ENCODE measurements at places on chromosomes 12 and 14.
A peak's percentile ranks its signal among the peaks of the same experiment; 100 is the strongest.

DNA sequence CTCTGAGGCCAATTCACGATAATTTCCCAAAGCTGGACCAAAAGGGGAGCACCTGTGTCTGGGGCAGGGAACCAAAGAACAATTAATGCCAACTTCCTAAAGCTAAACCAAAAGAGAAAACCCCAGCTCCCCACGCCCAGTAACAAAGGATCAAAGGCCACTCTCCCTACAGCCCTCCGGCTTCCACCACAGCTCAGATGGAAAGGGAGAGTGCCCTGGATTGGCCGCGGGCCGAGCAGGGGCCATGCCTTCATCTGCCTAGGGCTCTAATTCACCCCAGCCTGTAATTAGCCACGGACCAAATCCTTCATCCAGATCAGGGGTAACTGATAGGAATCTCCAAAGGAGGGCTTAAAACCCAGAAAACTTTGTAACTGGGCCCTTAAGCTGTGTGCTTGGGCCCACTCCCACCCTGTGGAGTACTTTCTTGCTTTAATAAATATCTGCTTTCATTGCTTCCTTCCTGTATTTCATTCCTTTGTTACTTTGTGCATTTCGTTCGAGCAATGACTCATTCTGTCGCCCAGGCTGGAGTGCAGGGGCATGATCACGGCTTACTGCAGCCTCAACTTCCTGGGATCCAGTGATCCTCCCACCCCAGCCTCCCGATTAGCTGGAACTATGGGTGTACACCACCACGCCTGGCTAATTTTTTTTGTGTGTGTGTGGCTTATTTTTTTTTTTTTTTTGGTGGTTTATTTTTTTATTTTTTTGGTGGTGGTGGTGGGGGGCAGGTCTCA lies 65.5 kb upstream of the PPP4R3A start:
- no peak for DNase-seq

- no peak for DNase-seq
Observed at GRCh38 chr12:124564232-124564958, 3.0 kb downstream of the NCOR2 start.

GRCh38 chr14:101151226-101151926 lies 247.9 kb upstream of the RTL1 start:
- DNase-seq, result no peak

DNA sequence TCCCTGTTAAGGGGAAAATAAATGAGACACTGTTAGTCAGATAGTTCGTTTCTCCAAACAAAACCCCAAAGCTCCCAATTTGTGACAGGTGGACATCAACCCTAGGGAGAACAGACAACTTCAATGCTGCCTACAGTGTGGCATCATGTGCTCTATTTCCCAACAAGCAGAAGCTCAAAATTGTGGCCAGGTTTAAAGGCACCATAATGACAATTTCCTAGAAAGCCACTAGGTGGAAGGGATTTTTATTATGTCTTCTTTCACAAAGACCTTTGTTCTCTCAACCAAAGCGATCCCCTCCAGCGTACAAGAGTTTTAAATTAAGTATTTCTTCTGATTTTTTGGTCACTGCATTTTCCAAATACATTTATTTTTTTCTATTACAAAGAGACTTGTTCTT lies 88.0 kb upstream of the MBIP start:
- no peak for DNase-seq

GRCh38 chr12:92064422-92064821 lies 81.2 kb downstream of the BTG1 start:
- no peak for DNase-seq

DNA sequence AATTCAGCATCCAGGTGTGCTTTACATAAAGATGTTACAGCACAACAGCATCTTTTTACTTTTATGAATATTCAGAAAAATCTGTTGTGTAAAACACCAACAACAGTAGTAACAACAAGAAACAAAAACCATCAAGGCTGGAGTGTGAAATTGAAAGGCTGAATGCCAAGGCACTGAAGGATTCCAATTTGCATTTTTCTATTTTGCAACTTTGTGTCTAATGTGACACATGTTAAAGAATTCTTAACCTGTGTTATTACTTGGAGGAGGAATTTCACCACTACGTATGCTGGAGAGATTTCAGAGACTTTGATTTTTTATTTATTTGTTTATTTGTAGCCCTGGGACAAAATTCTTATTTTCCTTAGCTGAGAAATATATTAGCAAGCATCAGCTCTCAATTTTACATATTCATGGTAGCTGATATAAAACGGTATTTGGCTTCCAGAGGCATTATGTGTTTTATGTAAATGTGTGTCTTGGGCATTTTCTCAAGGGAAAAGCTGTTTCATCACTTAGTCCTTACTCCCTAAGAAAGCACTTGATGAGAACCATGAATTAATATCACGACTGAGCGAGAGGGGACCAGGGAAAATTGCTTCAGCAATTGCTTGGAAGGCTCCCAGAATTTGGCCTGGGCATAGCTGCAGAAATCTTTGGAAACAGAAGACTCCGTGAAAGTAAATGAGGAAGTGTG lies 475.4 kb downstream of the TMEM132D start:
- no peak for DNase-seq

DNA sequence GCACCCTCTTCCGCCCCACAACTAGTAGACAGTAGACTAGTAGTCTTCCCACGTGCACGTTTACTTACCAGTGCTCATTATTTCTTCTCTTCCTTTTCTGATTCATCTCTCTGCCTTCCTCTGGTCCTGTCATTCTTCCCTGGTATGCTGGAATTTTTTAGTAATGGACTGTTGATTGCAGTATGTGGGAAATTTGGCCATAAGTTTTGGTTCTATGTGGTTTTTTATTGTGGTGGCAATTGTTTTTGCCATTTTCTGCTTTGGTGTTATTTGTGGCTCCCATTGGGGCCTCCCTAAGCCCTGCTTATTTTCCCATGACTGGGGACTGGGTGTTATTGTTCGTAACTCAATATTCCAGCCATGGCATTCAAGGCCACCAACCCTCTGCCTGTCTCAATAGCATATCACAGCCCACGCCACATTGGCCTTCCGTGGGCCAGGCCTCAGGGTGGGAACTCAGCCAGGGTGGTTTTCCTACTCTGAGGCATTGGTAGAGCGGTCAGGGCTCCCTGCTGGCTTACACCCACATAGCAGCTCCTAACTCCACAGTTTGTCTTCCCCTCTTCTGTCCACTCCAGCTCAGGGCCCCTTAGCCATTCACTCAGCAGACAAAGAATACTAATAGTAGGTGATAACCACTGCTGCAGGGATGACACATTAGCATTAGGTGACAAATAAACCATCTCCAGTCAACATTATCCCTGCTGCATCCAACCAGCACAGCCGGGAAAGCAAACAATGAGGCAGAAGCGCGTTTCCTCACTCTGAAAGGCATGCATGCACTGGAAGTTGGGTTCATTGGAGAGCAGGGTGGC lies 321.5 kb downstream of the CACNA1C start:
- no peak for DNase-seq

- no peak for DNase-seq
Observed at GRCh38 chr12:50538182-50538581, 33.4 kb downstream of the DIP2B start.

DNA sequence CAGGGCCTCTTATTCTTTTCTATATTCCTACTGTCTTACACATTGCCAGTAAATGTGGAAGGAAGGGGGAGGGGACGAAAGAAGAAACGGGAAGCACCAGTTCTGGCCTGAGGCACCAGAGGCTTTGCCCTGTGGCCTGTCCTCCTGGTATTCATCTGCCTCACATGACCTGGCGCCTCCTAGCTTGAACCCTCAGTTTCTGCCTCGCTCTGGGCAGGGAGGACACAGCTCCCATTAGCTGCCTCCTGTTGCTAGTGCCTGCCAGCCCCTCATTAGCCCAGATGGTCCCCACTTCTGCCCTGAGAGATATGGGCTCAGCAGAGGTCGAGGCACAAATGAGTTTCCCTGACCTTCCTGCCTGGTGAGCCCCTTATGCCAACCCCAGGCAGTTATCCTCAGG lies 3.0 kb upstream of the PLEKHG6 start:
- DNase-seq, result no peak

DNA sequence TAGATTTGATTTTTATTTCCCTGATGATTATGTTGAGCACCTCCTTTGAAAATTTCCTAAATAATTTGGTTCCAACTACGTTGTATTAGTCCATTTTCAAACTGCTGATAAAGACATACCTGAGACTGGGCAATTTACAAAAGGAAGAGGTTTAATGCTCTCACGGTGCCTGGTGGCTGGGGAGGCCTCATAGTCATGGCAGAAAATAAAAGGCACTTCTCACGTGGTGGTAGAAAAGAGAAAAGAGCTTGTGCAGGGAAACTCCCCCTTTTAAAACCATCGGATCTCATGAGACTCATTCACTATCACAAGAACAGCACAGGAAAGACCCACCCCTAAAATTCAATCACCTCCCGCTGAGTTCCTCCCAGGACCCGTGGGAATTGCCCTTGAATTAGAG lies 372.3 kb downstream of the RPL10L start:
- no peak for DNase-seq

DNA sequence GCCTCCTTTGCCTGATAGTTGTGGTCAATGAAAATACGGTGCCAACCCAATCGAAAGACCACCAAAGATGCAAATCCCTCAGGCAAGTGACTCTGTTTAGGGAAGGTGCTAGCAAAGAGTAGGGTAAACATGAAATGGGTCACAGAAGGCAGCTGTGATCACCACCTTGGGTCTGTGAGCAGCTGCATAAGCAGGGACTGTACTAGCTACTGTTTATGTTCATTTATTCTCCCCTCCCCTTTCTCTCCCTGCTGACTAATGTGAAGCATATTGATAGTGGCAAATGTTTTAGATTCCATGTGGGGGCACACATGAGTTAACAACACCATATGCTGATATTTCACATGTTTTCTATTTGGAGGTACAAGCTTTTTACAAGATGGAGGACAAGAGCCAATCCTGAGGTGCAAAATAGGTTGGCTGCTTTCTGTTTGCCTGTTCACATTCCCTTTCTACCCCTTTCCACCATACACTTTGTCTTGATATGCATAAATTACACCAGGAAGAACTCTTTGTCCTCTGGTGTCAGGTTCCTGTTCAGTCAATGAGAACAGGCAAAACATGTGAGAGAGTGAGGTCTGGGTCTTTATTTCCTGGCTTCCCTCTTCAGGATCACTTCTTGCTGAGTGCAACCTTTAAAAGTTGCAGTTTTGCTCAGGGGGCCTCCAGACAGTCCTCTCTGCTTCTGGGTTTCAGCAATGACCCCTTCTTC lies 71.1 kb downstream of the AVPR1A start:
- no peak for DNase-seq

DNA sequence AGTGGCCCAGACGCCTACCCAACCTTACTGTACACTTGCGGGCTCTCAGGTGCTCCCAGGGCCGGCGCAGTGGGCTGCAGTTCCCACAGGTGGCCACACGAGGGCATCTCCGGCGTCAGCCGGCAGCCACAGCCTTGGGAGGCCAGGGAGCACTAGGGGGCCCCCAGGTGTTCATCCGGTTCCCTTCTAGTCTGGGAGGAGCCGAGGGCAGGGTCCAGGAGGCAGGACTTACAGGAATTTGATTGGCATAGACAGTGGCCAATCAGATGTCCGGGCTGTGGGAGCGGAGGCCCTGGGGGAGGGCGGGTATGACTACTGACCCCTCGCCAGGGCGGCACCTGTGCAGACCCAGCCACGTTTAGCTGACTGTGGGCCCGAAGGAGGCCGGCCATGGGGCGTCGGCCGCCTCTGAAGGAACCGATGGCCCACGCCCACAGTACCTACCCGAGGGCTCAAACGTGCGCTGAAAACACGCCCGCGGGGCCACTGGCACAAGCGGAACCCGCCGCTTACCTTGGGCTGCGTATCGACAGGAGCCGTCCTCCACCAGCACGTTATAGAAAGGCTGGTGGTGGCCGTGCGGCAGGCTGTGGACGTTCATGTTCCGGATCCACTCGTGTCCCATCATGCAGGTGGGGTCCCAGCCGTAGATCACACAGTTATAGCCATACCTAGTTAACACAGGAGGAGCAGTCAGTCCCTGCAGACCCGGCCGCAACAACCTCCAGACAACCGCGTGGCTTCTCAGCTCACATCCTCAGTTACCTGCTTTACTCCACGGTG lies 34.8 kb downstream of the FBXO21 start:
- DNase-seq, result no peak

GRCh38 chr12:97560786-97561618 lies 98.4 kb downstream of the RMST start:
- no peak for DNase-seq

DNA sequence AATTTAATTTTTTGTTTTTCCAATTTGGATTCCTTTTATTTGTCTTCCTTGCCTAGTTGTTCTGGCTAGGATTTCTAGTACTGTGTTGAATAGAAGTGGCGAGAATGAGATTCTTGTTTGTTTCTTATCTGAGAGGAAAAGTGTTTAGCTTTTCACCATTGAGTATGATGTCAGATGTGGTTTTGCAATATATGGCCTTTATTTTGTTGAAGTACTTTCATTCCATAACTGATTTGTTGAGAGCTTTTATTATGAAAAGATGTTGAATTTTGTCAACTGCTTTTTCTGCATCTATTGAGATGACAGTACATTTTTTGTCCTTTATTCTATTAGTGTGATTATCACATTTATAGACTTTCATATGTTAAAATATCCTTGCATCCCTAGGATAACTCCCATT lies 462.0 kb downstream of the CCDC91 start:
- no peak for DNase-seq

DNA sequence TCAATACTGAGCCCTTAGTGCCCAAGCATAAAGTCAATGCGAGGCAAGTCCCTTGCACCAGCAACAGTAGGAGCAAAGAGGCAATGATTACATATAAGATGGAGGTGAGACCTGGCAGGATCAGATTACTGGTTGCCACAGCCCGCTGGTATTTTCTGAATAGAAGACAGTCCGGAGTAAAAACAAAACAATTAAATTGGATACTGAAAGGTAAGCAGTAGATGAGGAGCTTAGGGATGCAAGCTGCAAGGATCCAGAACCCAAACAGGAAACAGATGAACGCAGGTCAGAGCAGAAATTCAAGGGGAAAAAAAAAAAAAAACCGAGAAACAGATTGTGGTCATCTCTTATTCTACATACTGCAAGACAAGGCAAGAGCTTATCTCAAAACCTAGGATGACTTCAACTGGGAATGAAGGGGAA lies 119.6 kb downstream of the MED13L start:
- DNase-seq, result no peak

DNA sequence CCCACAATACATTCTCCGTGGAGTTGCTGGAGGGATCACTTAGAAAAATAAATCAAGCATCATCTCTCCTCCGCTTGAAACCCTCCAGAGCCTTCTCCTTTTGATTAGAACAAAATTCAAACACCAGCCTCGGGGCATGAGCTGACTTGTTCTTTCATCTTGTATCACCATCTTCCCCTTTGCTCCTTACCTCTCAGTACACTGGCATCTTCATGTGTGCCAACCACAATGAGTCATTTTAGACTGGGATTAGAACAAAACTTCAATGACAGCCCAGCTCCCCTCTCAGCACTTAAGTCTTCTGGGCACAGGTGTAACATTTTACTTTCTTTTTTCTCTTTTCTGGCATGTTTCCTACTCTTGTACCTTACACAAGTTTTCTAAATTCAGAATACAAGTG lies 1159.2 kb upstream of the TMEM132C start:
- no peak for DNase-seq

GRCh38 chr14:104424406-104425072 lies 155.0 kb upstream of the C14orf180 start:
- peak; percentile 100 for DNase-seq

- DNase-seq, result no peak
Observed at GRCh38 chr14:87097015-87097414, 896.0 kb downstream of the GALC start.
